SK-N-DZ (cell line): ENCODE measurements at places on chromosomes 6 and 20.

GRCh38 chr6:160203522-160203921, 55.1 kb downstream of the SLC22A2 start:
- DNase-seq = no peak

DNA sequence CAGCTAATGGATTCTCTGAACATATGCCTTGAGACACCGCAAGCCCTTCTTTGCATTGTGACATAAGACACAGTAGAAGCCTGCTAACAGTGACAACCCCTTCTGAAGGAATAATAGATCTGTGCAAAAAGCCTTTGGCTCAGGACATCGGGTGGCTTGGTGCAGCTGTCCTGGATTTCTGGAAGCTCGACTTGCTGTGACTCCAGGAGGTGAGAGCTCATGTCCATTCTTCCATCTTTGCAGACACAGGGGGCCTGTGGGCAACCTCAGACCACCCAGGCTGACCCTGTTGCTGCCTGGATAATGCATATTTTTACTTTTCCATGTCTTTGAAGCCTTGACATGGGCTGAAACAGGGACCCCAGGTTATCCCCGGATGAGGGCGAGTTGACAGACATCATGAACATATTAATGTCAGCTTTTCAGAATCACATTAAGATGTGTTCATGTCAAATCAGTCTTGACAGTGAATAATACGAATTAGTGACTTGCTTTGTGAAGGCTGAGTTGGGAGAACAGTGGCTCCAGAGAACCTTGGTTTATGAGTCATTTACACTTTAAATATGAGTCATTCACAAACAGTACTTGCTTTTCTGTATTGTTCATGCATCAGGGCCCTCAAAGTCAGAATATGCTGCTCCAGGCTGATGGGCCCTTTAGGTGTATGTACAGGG, 66.8 kb upstream of the IYD start:
- no peak for DNase-seq

GRCh38 chr20:51487565-51488268, 54.8 kb downstream of the NFATC2 start:
- no peak for DNase-seq

DNA sequence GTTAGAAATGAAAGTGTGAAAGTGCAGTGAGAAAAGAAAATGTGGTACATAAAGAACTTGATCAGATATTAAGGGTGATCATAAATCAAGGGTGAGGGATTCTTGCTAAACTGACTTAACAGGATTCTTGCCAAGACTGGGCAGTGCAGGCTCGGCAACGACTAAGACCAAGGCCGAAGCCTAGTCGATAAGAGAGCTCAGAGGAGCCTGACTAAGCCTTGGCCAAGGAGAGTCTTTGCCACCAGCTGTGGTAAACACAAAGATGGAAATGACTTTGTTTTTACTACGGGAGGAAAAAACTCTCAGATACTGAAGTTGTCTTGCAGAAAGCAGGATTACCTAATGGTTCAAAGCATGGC, 196.6 kb downstream of the LY86 start:
- DNase-seq = no peak

DNA sequence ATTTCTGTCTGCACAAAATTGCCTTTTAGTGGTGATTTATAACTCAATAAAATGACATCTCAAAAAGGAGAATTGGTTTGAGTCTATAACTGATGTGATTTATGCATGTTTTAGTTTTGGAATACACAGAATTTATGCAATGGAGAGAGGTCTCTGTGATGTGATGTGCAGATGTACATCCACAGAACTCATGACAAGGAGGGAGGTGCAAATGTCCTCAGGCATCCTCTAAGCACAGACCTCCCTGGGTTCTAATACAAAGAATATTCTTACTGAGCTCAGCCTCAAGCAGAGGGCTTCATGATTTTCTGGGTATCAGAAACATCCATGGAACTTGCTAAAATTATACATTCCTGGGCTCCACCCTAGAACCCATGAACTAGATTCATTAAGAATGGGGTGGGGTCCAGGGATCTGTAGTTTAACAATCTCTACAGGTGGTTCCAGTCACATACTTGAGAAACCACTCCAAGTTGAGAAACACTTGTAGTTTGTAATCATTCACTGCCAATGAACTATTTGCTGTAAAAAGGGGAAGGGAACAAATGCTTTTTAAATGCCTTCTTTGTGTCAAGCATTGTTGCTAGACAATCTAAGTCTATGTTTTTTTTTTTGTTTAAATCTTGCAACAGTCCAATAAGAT, 60.2 kb upstream of the NEDD9 start:
- no peak for DNase-seq

DNA sequence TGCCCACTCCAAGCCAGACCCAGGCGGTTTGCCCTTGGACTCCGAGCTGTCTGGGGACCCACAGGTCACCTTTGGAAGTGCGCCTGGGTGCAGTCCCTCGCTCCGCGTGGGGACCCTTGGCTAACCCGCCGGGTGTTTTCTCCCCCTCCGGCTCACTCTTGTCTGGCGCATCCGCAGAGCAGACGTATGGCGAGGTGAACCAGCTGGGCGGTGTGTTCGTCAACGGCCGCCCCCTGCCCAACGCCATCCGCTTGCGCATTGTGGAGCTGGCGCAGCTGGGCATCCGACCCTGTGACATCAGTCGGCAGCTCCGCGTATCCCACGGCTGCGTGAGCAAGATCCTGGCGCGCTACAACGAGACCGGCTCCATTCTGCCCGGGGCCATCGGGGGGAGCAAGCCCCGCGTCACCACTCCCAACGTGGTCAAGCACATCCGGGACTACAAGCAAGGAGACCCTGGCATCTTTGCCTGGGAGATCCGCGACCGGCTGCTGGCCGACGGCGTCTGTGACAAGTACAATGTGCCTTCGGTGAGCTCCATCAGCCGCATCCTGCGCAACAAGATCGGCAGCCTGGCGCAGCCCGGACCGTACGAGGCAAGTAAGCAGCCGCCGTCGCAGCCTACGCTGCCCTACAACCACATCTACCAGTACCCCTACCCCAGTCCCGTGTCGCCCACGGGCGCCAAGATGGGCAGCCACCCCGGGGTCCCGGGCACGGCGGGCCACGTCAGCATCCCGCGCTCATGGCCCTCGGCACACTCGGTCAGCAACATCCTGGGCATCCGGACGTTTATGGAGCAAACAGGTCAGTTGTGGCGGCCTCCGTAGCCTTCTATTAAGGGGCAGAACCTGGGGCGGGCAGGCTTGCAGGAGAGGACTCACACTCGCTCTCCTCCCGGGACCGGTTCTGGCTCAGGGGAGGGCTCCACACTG, 1.1 kb downstream of the PAX1 start:
- no peak for DNase-seq

DNA sequence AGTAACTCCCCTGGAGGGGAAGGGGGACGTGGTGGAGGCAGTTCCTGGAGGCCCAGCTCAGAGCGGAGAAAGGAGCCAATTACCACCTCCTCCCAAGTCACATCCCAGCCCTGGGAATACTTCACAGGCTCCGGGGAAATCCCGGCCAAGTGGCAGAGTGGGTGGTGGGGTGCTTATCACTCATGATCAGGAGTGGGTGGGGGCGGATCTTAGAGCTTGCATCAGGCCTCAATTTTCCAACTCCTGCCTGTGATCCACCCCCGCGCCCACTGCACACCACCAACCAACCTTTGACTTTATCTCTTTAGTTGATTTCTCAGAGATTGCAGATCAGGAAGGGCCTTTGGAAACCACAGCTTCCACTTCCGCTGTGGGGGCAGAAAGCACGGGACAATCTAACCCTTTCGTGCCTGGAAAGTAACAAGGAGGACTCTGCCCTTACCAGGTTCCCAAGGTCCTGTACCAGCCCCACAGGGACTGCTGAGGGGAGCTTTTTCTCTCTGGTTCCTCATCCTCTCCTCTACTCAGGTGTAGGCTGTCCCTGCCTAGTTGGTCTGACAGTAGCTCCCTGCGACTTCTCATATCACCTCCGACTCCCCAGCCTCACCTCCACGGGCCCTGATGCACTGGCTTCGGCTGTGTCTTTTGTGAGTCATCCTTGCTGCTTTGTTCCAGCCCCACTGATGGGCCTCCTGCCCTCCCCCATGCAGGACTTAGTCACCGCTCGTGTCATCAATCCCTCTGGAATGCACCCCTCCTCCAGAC, 24.9 kb upstream of the IER3 start:
- DNase-seq = no peak

DNA sequence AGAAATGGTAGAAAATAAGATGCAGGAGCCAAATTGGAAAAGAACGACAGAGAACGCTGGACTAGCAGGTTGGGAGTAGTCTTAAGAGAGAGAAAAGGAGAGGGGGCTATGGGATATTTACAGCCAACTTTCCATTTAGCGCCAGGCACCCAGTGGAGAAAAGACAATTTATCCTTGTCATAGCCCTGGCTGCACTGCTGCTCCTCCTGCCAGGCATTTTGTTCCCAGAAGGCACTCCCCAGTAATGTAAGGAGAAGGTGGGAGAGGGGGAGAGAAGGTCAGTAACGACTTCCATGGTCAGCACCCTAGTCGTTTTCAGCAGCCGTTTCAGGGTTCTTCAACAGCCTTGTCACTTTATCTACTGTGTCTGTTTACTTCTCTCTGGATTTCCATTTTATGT, 159.0 kb downstream of the TRMT11 start:
- DNase-seq = no peak

- no peak for DNase-seq
Observed at GRCh38 chr6:113907102-113907815, 50.1 kb downstream of the MARCKS start.

DNA sequence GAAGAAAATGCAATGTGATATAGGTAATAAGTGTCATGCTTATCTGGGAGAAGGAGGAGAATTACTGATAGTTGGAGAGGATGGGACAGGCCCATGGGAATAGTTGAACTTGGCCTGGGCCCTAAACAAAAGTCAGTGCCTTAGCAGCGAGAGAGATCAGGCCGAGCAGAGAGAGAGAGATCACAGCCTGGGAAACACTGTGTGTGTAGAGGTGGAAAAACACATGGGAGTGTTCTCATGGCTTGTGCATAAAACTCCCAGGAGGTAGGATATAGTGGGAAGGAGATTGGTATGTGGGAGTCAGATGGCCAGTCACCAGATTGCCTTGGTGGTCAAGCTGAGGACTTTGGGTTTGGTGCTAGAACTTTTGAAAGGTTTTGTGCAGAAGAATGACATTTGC, 47.6 kb downstream of the FIG4 start:
- no peak for DNase-seq

DNA sequence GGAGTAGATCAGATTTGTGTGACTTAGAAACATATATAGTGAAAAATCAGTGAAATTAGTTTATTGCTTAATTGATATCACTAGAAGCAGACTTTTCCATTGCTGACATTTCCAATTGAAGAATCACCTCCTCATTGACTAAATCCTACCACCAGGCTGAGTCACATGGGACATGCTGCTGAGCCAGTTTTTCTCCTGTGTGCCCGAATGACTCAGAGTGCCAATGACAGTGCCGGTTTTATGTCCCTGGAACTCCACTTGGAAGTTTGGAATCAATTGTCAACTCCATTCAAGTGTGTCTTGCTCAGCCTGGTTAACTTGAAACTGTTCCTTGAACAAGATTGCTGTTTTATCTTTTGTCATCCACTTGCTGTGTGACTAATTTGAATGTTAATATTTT, 316.1 kb upstream of the PRDM1 start:
- DNase-seq = no peak

DNA sequence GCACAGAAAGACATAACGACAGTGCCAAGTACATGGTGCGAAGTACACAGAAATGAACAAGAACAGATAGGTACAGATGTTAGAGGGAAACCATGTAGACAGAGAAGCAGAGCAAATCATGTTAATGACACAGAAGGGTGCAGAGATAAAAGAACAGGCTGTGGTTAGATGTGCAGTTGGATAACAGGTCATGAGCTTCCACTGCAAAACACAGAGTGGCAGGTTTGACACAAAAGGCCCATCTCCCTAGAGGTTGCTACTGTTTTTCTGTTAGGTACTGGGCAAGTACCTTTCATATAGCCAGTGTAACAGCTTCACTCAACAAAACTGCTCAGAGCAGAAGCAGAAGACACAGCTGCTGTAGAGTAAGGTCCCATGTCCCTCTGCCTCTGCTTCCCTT, 84.6 kb downstream of the AK9 start:
- no peak for DNase-seq

DNA sequence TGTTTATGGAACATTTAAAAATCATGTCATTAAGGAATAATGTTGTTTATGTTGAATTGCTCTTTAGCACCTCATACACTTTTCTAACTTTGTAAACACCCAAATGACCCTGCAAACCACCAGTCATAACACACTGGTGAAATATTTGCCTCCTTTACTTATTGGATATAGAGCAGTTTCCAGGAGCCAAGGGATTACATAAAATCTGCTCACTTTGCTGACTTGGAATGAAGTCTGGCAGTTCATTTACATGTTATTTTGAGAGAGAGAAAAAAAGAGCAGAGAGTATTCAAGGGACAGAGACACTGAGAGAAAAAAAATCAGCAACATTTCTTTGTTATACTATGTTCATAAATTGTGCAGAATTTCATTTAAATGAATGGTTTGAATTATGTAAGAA, 46.6 kb upstream of the DEFB112 start:
- DNase-seq = no peak

GRCh38 chr6:11833626-11834592, 55.3 kb upstream of the ADTRP start:
- no peak for DNase-seq

DNA sequence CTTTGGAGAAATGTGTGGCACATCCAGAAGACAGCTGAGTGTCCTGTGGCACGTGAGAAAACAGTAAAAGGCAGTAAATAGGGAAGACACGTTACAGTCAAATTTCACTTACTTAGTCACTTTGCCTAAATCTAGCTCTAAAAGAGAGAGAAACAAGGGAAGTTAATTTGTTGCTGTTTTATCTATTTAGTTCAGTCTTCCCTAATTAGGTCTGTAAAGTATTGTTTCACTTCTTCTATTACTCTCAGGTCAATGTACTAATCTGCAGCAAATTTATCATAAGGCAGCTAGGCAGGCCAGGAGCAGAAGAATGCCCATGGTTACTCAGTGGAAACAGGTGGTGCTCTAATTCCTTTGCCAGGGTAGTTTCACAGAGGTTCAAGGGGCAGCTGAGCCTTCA, 124.3 kb upstream of the CNR1 start:
- no peak for DNase-seq

GRCh38 chr20:56414842-56415765, 3.0 kb downstream of the CASS4 start:
- no peak for DNase-seq

- DNase-seq = no peak
Observed at GRCh38 chr6:151289399-151290007, 49.7 kb downstream of the AKAP12 start.

DNA sequence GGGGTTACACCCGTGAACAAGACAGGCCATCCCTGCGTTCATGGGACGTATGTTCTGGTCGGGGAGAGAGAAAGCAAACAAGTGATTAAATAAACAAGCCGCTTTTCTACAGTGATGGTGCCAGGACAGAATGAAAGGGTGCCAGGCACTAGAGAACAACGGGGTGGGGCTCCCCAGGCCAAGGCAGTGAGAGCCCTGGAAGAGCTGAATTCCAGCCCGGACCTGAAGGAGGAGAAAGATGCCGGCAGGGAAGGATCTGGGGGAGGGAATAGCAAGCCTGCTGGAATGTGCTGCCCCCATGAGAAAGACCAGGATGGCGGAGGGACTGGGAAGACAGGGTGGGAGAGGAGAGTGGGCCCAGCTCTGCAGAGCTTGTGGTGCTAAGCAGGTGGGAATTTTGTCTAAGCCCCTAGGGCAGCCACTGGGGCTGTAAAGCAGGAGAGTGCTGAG, 7.5 kb downstream of the SNAI1 start:
- no peak for DNase-seq
